Mesendoderm (in vitro differentiated cells): ENCODE measurements at places on chromosomes 11 and 22.

DNA sequence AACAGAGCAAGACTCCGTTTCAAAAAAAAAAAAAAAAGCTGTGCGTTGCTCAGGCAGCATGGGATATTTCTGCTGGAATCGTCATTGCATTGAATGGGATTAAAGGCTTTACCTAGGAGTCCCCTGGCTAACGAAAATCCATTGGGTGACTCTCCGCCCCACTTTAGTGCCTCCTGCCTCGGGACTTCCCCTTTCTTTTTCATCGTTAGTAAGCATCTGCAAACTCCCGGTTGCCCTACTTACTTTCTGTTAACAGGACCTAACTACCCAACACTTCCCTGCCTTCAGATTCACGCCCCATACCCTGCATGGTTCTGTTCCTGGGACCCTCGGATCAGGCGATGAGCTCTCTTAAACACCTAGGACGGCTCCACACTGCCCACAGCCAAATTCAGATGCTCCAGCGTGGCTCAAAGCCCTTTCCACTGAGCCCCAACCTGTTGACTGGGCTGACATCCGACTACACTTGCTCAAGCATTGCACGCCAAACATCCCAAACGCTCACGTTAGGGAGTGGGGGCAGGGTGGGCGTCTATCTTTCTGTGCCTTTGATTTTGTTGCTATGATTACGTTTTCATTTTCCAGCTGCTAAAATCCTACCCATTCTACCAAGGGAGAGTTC is 143.8 kb downstream of the ST3GAL4 start:
- no peak for DNase-seq

GRCh38 chr11:115502636-115503082 is 1.6 kb downstream of the CADM1 start:
- DNase-seq, result no peak

DNA sequence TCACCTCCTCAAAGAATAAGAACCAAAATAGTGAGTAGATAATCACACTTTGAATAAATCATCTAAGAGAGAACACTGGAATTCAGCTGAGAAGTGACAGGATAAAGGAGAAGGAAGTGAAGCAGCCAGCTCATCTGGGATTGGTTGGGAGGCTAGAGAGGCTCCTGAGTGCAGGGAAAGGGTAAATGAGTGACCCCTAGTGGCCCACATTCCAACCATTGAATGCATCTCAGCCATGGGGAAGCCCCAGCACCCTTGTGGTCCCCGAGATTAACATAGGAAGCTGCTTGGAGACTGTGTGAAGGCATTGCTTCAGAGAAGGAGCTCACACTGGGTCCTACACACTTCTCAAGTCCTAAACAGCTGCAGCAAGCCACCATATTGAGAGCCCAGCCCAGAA is 82.3 kb downstream of the JRKL start:
- DNase-seq, result peak; percentile 14

GRCh38 chr22:36746375-36746970 is 29.4 kb downstream of the IFT27 start:
- DNase-seq, result no peak

GRCh38 chr22:50641696-50642607 is 14.0 kb upstream of the ARSA start:
- peak; percentile 58 for DNase-seq

GRCh38 chr11:762421-763072 is 14.7 kb downstream of the GATD1 start:
- peak; percentile 48 for DNase-seq

- no peak for DNase-seq
Observed at GRCh38 chr11:45816614-45817013, 11.7 kb downstream of the SLC35C1 start.
